ENCODE measurements at places on chromosomes 5 and 9. TPM values are rescaled to one million over a fixed set of nuclear protein-coding genes. Genes with fewer than 3 reads are reported as not detected.
A peak's percentile ranks its signal among the peaks of the same experiment; 100 is the strongest.

DNA sequence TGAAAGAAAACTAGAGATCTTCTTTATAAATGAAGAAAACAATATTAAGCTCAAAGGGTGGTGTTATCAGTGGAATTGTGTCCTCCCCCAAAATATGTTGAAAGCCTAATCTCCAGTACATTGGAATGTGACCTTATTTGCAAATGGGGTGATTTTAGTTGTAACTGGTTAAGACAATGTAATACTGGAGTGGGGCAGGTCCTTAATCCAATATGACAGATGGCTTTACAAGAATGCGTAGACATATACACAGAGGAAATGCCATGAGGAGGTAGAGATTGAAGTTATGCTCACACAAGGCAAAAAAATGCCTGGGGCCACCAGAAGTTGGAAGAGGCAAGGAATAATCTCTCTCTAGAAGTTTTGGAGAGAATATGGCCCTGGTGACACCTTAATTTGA lies 13.7 kb upstream of the TRIM32 start:
- no peak overlapping the region for H3K4me3 ChIP-seq
- H3K27me3 ChIP-seq = no peaks in the 10 kb centered on the region
- no peaks in the 10 kb centered on the region for H3K4me1 ChIP-seq

DNA sequence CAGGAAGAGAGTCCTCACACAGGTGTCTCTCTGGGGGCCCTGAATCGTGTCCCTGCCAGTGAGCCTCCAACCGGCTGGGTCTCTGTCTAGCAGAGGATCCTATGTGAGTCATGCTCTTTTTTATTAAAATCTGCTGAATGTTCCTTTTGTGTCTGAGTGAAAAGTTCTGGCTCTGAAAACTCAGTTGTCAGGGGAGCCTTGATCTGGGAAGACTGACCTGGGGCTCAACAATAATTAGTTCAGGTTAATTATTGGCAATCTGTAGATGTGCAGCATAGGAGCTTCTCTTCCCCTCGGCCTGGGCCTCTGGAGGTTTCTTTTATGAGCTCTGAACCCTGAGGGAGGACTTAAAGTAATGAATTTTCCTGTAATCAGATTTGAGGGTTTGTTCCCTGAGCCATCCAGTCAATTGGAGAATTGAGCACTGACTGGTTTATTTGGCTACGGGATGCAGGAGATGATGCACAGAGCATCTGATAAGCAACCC lies 45.2 kb downstream of the ALG2 start:
- H3K4me1 ChIP-seq = no peaks in the 10 kb centered on the region
- H3K27ac ChIP-seq = no peak overlapping the region
- DNase-seq = no peak
- no peaks in the 10 kb centered on the region for H3K27me3 ChIP-seq

DNA sequence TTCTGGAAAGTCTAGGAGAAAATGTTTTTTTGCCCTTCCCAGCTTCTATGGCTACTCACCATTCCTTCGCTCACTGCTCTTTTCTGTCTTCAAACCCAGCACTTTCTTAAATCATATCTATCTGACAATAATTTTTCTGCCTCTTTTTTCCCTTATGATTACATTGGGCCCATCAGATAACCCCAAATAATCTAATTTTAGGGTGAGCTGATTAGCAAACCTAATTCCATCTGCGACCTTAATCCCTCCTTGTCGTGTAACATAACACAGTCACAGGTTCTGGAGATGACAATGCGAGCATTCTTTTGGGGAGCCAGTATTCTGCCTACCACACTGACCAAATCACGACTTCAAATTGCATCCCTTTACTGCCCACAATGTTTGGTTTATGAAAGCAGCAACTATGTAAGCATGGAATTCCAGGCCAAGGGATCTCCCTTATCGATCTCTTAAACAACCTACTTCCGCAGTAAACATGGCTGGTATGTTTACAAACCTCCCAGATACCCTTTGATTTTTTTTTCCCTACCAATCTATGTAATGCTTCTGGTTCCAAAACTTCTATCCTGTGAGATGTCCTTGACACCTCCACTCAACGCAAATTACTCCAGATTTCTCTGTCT lies 2122.2 kb downstream of the MAT2B start:
- no peak for DNase-seq
- H3K4me1 ChIP-seq = no peaks in the 10 kb centered on the region
- no peak overlapping the region for H3K4me3 ChIP-seq
- H3K27ac ChIP-seq = no peak overlapping the region

DNA sequence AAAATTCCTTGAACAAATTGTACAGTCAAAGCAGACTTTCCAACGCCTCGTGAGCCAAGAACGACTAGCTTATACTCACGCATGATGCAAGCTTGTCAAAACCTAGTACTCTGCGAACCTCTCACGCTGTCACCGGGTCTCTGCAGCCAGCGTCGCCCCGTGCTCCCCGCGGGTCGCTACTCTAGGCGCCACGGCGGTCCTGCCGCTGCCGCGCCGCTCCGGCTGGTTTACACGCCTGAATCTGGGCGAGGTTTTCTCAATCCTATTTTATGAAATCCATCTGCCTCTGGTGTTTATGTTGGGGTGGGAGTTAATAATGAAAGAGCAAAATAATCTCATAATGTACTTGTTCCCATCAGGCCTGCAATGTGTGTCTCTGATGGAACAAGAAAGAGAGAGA lies 90.9 kb downstream of the SV2C start:
- H3K4me3 ChIP-seq = no peak overlapping the region
- DNase-seq = peak; percentile 67
- H3K36me3 ChIP-seq = no peaks in the 10 kb centered on the region
- no peak overlapping the region for H3K27ac ChIP-seq
- no peaks in the 10 kb centered on the region for H3K27me3 ChIP-seq
- H3K4me1 ChIP-seq = no peaks in the 10 kb centered on the region

DNA sequence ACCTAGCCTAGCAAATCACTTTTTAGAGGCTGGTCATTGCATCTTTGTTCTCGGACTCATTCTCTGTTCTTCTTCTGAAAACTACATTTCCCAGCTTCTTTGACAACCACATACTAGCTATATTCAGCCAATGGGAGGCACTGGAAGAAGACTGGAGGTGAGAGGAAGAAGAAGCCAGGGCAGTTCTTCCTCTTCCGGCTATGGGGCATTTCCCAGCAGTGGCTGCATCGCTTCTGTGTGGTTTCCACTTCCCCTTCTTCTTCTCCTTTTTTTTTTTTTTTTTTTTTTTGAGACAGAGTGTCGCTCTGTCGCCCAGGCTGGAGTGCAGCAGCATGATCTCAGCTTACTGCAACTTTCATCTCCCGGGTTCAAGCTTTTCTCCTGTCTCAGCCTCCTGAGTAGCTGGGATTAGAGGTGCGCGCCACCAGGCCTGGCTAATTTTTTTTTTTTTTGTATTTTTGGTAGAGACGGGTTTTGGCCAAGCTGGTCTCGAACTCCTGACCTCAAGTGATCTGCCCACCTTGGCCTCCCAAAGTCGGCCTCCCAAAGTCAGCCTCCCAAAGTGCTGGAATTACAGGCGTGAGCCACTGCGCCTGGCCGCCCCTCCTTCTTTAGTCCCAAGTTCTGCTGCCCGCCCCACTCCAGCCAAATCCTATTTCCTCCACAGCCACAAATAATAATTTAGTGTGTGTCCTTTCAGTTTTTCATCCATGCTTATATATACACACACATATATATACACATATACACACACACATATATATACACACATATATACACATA lies 6.9 kb upstream of the UBAP1 start:
- DNase-seq = no peak
- H3K4me3 ChIP-seq = no peak overlapping the region
- no peaks in the 10 kb centered on the region for H3K36me3 ChIP-seq
- H3K27me3 ChIP-seq = no peaks in the 10 kb centered on the region
- H3K4me1 ChIP-seq = no peaks in the 10 kb centered on the region
- H3K27ac ChIP-seq = no peak overlapping the region

GRCh38 chr9:98380065-98380681 lies 124.7 kb upstream of the TBC1D2 start:
- no peak overlapping the region for H3K4me3 ChIP-seq
- no peaks in the 10 kb centered on the region for H3K27me3 ChIP-seq
- H3K36me3 ChIP-seq = no peaks in the 10 kb centered on the region
- H3K27ac ChIP-seq = no peak overlapping the region
- no peak for DNase-seq
- H3K4me1 ChIP-seq = no peaks in the 10 kb centered on the region

DNA sequence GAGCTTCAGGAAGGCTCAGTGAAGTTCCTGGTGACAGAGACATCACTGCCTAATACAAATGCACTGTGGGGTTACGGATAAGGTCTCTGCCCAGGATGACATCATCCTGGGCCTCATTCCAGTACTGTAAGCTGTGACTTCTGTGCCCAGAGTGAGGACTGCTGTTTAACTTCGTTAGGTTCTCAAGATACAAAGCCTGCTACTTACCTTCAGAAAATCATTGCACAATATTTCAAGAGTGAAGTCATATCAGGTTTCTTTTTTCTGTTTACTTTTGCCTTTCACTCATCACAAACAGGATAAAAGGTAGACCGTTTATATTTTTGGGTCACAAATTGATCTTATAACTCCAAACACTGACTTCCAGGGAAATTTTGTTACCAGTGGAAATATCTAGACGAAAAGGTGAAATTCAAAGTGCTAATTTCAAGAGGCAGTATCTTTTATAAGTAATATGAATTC lies 241.2 kb downstream of the PIK3R1 start:
- H3K36me3 ChIP-seq = no peaks in the 10 kb centered on the region
- no peak overlapping the region for H3K4me3 ChIP-seq
- peaks cover 19% of the 10 kb centered on the region for H3K4me1 ChIP-seq

GRCh38 chr5:142924135-142924883 lies 154.1 kb downstream of the ARHGAP26 start:
- H3K36me3 ChIP-seq = no peaks in the 10 kb centered on the region
- no peak overlapping the region for H3K4me3 ChIP-seq
- DNase-seq = no peak
- H3K27ac ChIP-seq = no peak overlapping the region
- peaks cover 33% of the 10 kb centered on the region for H3K4me1 ChIP-seq
- no peaks in the 10 kb centered on the region for H3K27me3 ChIP-seq

DNA sequence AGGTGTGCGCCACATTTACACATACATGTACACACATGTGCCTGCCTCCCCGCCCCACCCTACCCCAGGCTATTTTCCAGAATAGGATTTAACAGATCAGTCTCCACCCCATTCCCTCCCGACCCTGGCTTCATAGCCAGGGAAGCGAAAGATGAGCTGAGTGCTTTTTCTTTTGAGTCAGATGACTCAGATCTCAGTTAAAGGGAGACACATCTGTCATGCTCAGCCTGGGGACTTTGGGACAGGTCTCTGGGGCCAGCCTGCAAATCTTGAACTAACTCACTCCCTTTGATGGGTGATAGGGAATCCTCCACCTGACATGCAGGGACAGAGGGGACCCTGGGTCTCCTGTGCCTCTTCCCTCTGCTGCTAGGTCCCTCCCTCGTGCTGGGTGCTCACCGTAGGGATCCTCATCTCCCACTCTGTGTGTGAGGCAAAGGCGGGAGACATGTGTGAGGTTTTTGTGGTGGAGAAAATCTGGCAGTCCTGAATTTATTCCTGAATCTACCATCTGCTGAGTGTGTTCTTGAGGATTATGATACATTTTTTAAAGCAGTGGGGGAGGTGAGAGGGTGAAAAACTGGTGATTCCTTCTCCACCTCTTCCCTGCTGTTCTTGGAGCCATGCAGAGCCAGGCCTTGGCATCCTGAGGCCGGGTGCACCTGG lies 37.7 kb downstream of the NEUROG1 start:
- peaks cover 2% of the 10 kb centered on the region for H3K4me1 ChIP-seq
- no peaks in the 10 kb centered on the region for H3K27me3 ChIP-seq
- no peak overlapping the region for H3K4me3 ChIP-seq

DNA sequence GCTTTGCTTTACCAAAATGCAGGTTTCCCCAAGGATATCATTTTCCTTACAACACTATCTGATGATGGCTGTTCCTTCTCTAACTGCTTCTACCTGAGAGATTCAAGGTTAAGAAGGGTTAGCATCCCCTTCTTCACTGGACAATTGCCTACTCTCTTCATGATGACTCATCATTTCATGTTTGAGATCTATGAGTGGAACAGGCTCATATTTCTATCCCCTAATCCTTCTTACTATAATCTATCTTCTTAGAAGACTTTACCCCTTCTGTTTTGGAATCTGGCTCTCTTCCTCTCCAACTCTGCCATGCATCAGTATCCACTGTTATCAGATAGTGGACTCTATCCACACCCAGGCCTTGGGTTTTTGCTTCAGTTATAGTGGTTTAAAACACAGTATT lies 54.3 kb downstream of the NR3C1 start:
- no peaks in the 10 kb centered on the region for H3K27me3 ChIP-seq
- no peak overlapping the region for H3K27ac ChIP-seq
- no peaks in the 10 kb centered on the region for H3K36me3 ChIP-seq
- no peak for DNase-seq
- H3K4me1 ChIP-seq = peaks cover 58% of the 10 kb centered on the region
- no peak overlapping the region for H3K4me3 ChIP-seq

DNA sequence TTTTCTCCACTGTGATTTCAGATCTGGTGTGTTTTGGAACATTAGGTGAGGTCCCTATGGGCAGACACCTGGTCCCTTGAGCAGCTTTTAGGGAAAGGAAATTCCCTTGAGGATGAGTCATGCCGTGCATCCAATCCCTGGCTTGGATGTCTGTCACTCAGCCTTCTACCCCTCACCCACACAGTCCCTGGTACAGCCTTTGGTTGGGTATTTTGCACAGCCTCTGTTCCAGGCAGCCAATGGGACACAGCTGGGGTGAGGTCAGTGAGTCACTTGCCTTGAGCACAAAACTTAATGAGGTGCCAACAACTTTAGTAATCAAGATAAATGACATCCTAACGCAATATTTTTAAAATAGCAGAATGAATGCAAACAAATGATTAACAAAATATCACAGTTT lies 22.7 kb upstream of the SVEP1 start:
- DNase-seq = no peak
- H3K36me3 ChIP-seq = no peaks in the 10 kb centered on the region
- H3K27ac ChIP-seq = no peak overlapping the region
- no peaks in the 10 kb centered on the region for H3K27me3 ChIP-seq

DNA sequence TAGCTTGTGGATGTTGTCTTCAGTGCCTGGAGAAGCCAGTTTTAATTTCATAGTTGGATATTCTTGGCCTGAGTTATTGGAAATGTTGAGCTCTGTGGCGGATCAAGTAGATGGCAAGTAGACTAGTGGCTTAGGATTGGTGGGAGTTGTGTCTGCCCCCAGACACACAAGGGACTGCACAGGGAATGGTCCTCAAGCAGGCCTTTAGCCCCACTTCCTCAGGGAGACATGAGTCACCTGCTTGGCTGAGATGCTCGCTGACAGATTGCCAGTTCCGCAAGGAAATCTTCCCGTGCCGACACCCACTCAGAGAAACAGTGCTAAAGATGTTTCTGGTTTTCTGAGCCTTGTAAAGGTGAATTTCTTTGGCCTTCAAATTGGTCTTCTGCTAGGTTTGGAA lies 18.8 kb upstream of the CATSPER3 start:
- no peaks in the 10 kb centered on the region for H3K4me1 ChIP-seq
- no peak overlapping the region for H3K27ac ChIP-seq
- H3K4me3 ChIP-seq = no peak overlapping the region
- H3K36me3 ChIP-seq = no peaks in the 10 kb centered on the region

- no peaks in the 10 kb centered on the region for H3K4me1 ChIP-seq
- no peaks in the 10 kb centered on the region for H3K27me3 ChIP-seq
- no peaks in the 10 kb centered on the region for H3K36me3 ChIP-seq
- no peak overlapping the region for H3K27ac ChIP-seq
Observed at GRCh38 chr5:94911276-94911675, 292.8 kb downstream of the SLF1 start.

WHRN gene
- 2.5 TPM for total RNA-seq

ANGPTL2 gene
- total RNA-seq = 26.0 TPM

PCDHA11 gene
- total RNA-seq = 3.4 TPM

CXCL14 gene
- total RNA-seq = 2.9 TPM

CSF2 gene
- total RNA-seq = not detected

BTNL3 gene
- total RNA-seq = 0.57 TPM

TRAF1 gene
- 6.7 TPM for total RNA-seq

LIX1 gene
- not detected for total RNA-seq
